ENCODE measurements at places on chromosomes 4 and X.
A peak's percentile ranks its signal among the peaks of the same experiment; 100 is the strongest.

DNA sequence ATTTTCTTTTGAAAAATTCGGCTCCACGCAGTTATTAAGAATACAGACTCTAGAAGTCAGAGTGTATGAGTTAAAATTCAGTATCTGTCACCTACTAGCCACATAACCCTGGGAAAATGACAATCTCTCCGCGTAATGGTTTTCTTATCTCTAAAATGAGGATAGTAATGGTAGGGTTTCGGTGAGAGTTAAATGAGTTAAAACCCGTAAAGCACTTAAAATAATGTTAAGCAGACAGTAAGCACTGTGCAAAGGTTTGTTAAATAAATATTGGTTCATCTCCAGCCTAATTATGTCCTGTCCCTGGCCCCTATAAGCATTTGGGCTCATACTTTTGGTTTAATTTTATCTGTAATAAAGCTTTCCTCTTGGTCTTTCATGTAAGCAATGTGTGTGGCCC, 350.8 kb upstream of the GRIA3 start:
- no peak for DNase-seq

- DNase-seq, result no peak
Observed at GRCh38 chr4:19348746-19349145, 903.0 kb upstream of the SLIT2 start.

GRCh38 chr4:77040270-77040669, 35.5 kb downstream of the CCNI start:
- no peak for DNase-seq

- no peak for DNase-seq
Observed at GRCh38 chr4:16194214-16194613, 32.1 kb downstream of the TAPT1 start.

DNA sequence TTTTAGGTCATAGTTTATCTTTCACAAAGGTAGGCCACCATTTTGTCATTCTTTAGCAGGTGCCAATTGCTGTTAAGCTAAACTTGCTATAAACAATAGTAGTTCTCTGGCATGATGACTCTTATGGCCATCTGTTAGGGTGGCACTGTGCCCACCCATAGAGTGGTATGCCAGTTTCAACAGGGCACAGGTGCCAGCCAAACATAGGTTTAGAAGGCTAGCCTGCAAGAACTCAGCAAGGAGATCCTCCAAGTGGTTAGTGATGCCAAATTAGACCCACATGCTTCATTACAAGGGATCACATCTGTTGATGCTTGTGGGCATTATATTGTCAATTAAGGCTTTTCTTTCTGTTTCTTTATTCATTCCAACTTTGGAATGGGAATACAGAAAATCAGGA, 204.5 kb downstream of the FMR1NB start:
- no peak for DNase-seq

GRCh38 chr4:148120216-148120615, 322.0 kb downstream of the NR3C2 start:
- DNase-seq, result no peak

DNA sequence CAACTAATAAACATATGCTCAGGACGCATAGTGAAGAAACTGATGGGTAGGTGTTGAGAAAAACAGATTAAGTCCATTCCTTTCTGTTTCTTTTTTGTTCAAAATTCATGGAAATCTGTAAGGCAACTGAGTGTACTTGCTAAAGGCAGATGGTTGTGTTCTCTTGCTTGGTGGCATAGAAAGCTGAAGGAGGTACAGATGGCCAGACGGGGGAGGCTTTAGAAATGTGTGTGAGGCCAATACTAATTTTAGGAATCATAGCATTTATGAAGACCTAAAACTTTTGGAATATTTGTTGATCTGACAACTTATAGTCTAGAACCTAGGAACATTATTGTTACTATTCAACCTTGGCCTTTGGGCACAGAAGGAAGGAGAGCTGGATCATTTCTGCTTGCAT, 56.8 kb upstream of the EMCN start:
- DNase-seq, result no peak

DNA sequence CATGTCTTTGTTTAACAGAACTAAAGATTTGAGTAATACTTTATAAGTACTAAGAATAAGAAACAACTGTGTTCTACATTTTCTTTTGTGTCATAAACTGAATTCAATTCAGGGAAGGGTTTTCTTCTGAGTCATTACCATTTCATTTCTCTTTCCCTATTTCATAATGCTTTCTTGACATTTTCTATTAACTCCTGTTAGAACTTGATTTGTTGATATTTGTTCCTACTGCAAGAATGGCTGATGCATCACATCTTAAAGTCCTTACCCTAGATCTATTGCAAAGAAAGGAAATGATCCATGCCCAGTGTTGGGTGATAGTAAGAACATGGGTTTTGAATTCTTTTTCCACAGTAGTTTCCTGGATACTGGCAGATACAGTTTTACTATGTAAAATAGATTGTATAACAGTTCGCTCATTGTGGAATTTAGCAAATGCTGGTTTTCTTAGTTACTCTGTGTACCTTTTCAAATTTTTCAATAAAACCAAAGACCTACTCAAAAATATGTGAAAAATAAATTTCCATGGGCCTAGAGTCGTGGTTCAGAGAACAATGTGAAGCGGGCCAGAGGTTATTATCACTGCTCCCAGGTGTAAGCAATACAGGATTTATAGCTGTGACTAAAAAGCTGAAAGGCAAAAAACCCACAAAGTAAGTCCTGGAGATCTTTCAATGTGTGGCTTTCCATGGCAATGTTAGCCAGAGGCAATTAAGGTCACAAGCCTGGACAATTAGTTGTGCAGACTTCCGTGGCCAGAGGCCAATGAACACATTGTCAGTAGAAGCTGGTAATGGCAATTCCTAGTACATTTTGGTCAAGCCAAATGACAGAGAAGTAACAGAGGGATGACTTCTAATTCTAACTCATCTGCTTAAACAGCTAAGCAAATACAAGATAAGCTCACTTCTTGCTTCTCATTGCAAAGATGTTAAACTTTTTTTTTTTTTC, 127.3 kb upstream of the FAT4 start:
- DNase-seq, result no peak

GRCh38 chrX:11363069-11363594, 69.9 kb downstream of the AMELX start:
- no peak for DNase-seq

DNA sequence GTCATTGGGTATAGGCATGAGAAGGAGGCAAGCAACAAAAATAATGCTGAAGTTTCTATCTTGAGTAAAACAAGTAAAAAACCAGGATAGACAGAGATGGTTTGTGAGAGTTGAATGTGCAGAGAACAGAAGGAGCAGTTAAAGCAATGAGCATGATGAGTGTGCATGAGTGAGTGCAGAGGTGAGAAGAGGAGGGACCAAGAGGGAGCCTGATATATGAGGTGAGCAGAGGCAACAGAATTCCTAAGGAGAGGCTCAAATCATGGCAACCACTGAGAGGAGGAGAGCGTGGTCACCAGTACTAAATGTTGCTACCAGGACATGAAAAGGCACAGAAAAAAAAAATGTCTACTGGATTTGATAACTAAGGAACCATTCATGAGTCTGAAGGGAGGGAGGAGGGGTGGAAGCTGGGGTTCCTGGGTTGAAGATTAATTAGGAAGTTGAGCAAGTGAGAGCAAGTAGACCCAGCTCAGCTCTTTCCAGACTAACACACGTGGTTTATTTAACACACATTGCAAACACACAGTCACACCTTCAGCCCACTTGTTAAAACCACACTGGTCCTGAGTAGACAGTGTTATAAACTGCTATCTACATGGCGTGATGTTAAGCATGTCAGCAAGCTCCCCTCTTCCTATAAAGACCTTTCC, 69.0 kb upstream of the IQCM start:
- no peak for DNase-seq

DNA sequence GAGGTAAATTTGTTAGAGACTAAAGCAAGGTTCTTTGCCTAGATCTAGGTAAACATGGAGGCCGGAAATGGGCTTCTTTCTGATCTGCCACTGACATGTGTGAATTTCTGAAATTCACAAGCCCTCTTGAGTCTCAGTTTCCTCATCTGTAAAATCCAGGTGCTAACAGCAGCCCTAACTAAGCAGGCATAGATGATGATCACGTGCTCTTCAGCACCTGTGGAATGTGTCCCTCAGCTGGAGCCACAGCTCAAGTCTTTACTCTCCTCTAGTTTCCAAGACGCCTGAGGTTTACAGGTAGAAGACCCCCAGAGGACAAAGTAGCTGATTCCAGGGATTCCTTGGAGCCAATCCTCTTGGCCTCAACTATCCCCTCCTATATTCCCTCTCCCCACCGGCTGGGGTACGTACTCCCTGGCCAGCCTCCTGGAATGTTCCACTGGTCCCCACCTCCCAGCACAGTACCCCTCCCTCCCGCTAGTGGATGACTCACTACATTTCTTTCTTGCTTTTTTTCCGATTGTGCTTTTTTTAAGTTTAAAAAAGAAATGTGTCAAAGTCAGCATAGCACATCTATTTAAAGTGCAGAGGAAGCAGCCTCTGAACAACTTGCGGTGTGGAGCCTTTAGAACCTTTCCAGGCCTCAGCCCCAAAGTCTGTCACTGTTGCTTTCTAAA, 98.4 kb downstream of the PHKA2 start:
- DNase-seq, result no peak

GRCh38 chr4:75889537-75890199, 12.6 kb downstream of the PPEF2 start:
- no peak for DNase-seq

DNA sequence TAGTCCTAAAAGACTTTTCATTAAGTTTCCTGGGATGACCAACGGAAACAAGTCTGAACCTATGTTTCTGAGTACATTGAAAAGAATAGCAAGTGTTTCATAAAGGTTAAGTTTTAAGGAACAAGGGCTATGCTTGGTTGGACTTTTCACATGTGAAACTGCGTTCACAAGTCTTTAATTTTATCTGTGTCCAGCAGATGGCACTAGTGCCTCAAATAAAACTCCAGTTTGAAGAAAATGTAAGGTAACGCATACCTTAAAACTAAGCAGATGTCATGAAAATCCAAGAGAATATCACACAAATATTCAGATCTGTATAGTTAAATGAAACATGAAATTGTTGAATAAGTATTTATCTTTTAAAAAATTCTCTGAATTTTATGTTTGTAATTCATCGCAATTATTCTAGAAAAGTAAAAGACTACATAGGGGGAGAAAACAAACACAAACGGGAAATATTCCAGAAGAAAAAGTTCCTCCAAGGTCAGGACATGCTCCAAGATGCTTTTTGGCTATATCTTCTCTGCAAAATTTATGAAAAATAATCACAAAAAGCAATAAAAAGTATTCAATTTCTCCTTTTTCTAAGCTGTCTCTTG, 89.6 kb upstream of the MAD2L1 start:
- DNase-seq, result peak; percentile 72

DNA sequence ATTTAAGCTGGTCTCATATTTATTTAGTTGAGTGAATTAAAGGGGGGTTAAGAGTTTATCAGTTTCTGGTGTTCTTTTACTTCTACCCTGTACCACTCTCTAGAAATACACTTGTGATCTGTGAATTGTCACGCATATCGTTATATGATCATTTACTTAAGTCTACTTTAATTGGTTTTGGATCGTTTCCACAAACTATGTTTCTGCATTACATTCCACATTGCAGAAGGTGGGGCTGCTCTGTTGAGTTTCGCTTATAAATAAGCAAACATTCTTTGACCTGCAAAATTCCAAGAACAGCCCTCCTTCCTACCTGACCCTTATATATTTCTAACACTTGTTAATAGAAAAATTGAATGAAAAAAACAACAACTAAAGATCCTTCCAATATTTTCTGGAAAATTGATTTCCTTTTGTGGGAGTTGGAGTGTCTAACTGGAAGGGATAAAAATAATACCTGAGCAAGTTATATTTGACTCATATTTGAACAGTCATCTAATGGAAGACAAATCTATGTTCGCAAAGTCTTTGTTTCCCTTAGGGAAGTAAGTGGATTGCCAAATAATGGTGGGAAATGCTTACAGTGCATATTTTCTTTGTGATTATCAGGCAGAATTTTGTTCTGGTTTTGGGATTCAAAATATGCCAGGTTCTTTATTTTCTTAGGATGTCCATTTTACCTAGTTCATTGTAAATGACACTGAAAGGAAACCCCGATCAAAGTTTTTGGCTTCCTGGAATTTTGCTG, 152.7 kb downstream of the RELL1 start:
- DNase-seq, result peak; percentile 41

- DNase-seq, result no peak
Observed at GRCh38 chr4:184816962-184817361, 8.8 kb downstream of the ACSL1 start.

GRCh38 chr4:44760142-44760898, 34.0 kb upstream of the GNPDA2 start:
- DNase-seq, result peak; percentile 35

- DNase-seq, result no peak
Observed at GRCh38 chr4:28555866-28556265, 1695.2 kb downstream of the STIM2 start.

DNA sequence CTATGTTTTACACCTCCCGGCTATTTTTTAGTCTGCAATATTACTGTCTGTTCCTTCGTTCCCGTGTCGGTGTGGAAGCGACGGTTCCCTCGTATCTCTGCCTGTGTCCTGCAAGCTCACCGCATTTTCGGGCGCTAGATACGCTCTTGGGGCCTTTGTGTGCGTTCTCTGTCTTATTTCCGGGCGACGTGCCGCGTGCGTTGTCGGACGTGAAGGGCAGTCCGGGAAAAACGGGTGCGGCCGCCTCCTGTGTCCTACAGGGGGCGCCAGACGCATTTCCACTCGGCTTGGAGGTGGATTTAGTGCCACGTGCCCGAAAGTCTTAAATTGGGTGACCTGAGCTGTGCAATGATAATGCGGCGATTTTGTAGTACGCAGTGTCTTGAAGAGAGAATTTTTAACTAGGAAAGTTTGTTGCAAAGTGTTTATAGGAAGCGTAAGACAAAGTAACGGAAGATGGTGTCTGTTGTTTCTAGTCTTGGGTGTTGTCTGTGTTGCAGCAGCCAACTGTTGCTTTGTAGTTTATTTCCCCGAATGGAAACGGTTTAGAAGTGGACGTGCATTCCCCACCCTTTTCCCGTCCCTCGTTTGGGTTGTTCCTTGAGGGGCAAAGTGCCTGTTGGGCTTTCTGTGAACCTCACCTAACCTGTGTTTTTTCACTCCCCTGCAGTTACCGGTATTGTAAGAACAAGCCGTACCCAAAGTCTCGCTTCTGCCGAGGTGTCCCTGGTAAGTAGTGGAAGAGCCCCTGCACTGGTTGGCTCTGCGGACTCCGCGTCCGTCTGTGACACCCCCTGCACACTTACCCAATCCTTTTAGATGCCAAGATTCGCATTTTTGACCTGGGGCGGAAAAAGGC, 720 bp downstream of the RPL10 start:
- DNase-seq, result peak; percentile 60

GRCh38 chrX:116009346-116009745, 161.2 kb upstream of the AGTR2 start:
- no peak for DNase-seq

GRCh38 chr4:118964891-118965411, 76.3 kb downstream of the SYNPO2 start:
- no peak for DNase-seq

DNA sequence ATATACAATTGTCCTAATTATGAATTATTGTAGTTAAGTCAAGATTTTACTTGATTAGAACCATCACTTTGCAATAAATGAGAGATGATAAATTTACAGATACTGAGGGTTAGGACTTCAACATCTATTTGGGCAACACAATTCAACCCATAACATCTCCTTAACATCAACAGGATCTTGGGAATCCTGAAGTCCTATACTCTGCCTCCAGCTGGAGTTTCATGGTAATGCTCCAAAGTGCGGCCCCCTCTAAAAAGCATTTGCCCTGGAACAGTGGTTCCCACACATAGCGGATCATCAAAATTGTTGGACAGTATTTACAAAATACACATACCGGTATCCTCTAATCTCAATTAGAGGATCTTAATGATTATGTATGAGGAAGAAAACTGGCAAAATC, 618.6 kb downstream of the CENPC start:
- DNase-seq, result no peak

- no peak for DNase-seq
Observed at GRCh38 chr4:15414551-15415091, 13.2 kb upstream of the C1QTNF7 start.

GRCh38 chr4:25590171-25590570, 65.5 kb upstream of the SLC34A2 start:
- DNase-seq, result no peak
